ENCODE measurements at places on chromosomes 6 and 20.
A peak's percentile ranks its signal among the peaks of the same experiment; 100 is the strongest.

GRCh38 chr20:25856256-25856884, 159.7 kb upstream of the ZNF337 start:
- no peak for DNase-seq

GRCh38 chr6:36718560-36718959, 20.9 kb downstream of the RAB44 start:
- DNase-seq = no peak

GRCh38 chr20:47957135-47957534, 171.9 kb upstream of the SULF2 start:
- no peak for DNase-seq

GRCh38 chr6:143902827-143903226, 38.6 kb downstream of the ZC2HC1B start:
- no peak for DNase-seq

DNA sequence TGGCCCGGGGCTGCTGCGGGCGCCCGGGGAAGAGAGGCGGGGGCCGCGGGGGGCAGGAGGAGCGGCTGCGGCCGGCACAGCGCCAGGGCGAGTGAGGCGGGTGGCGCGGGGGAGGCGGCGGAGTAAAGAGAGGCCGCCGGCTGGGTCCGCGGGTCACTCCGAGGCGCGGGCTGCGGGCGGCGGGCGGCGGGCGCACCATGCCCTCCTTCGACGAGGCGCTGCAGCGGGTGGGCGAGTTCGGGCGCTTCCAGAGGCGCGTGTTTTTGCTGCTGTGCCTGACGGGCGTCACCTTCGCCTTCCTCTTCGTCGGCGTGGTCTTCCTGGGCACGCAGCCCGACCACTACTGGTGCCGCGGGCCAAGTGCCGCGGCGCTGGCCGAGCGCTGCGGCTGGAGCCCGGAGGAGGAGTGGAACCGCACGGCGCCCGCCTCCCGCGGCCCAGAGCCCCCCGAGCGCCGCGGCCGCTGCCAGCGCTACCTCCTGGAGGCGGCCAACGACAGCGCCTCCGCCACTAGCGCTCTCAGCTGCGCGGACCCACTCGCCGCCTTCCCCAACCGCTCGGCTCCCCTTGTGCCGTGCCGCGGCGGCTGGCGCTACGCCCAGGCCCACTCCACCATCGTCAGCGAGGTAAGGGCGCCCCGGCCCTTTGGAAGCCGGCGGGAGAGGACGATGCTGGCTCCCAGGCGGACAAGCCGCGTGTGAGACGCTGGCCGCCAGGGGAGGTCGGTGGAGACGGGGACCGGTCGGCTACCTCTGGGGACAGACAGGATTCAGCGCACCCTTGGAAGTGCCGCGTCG, at the start of gene SLC22A3:
Gene SLC22A3, plus strand, starts transcription at position 156 of the 797 bp plus-strand sequence. Its CDS starts 42 bp downstream, at position 198.
- peak; percentile 54 for DNase-seq

GRCh38 chr6:37906121-37906520, 86.6 kb downstream of the ZFAND3 start:
- DNase-seq = no peak

GRCh38 chr6:34524499-34524898, 31.6 kb downstream of the SPDEF start:
- no peak for DNase-seq

- no peak for DNase-seq
These were observed 39.2 kb downstream of the ZC3H12D start for GRCh38 chr6:149445573-149445972.

DNA sequence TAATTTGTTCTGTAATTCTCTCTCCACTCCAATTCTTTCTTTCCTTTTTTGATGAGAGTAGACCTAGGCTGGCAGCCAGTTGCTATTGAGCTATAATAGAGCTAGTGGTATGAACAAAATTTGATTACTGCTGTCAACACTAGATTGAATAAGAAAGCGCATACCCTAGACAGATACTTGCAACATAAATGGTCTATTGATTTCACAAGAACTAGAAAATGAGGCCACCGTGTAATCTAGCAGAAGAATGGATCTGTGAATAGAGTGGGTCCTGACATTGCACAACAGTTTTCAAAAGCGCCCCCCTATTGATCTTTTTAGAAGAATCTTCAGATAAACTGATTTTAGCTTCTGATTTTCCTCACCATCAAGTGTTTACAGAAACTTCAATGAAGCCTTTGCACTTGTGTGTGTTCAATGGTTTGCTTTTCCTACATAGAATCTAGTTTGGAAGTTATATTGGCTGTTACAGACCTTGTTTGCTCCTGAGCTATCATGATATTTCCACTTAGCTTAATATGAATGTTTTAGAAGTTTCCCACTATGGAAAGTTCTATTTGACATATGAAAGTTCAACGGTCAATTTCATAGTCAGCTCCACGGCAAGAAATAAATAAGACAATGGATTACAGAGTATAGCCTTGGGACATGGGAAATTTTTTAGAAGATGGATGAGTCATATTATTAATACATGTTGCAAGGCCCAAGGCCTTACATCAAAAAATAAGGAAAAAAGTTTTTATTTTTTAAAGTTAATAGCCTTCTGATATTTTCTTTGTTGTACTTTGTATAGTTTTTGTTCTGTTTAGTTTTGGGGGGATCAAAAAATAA, 55.6 kb downstream of the UTRN start:
- DNase-seq = no peak

GRCh38 chr6:119594907-119595306, 245.3 kb upstream of the MAN1A1 start:
- DNase-seq = no peak

GRCh38 chr6:110746680-110747079, 68.6 kb downstream of the CDK19 start:
- DNase-seq = no peak

GRCh38 chr20:58693226-58694006, 816 bp downstream of the NPEPL1 start:
- DNase-seq = peak; percentile 28

DNA sequence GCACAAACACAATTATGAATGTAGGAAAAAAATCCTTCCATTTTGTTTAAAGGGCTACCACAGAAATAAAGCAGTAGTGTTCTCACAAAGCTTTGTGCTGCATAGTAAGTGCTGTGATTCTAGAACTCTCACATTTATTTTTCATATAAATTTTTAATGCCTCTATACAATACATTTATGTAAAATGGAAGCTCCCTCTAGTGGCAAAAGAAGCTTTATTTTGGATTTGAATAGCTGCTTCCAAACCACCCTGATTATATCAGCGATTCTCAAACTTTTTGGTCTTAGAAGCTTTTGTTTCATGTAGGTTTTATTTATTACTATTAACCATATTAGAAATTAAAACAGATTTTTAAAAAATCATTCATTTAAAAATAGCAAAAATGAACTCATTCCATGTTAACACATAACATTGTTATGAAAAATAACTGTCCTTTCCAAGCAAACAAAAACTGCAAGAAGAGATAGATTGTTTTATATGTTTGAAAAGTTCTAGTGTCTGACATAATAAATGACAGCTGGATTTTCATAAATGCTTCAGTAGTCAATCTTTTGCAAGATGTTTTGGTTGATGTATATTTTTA, 38.4 kb downstream of the HS3ST5 start:
- no peak for DNase-seq

DNA sequence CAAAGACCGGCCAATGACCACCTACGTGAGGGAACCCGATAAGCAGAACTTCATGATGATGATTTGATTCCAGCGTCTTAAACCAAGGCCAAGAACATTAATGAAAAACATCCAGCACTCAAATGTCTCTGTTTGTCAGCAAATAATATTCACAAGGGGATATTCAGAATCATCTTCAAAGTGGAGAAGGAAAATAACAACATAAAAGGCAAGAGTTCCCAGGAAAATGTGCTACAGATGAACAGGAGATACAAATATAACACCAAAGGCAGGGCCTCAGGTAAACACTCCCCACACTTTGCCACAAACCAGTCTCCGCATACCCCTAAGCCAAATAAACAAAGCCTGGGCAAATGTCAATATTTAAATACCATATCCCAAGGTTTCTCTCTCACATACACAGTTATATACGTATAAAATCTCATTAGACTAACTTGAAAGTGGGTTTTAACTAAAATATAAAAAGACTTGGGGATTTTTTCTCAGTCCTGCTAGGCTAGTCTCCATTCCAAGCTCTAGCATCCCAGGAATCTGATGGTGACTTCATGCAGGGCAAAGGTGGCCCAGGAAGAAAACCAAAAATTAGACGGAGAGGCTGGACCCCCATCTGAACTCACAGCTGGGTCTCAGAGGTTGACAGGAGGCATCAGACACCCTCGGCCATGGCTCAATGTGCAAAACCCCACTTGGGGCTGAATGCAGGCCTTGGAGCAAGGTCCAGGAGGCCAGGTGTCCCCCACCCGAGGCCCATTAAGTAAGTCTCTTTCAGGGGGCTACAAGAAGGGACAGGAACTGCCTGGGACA, 32.1 kb downstream of the TRAM2 start:
- DNase-seq = no peak

DNA sequence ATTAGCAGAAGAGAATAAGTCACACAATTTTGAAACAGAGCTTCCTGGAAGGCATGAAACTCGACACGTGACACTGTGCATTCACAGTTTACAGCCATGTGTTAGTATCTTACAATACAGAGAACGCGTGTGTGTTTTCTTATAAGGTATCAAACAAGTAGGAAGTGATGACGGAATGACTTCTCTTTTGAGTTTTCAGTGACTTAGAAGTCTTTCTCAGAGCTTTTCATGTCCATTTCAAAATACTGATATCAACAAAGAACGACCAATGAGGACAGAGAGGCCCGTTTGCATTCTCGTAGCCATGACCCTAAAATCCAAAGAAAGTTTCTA, 36.6 kb upstream of the DUSP22 start:
- no peak for DNase-seq

DNA sequence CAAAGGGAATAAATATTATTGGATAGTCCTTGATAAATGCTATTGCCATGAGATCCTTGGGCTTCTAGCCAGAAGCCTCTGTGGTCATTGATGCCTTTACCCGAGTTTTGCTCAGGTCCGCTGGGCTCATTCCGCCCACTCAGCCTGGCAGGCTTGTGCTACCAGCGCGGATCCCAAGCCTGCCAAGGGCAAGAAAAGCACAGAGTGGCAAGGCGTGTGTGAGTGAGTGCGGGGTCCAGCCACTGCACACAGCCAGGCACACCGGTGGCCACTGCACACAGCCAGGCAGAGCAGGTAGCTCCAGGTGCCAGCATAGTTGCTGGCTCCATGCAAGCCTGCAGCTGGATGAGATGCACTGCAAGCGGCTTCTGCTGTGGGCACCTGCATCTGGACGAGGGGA, 38.7 kb downstream of the STK38 start:
- DNase-seq = no peak

DNA sequence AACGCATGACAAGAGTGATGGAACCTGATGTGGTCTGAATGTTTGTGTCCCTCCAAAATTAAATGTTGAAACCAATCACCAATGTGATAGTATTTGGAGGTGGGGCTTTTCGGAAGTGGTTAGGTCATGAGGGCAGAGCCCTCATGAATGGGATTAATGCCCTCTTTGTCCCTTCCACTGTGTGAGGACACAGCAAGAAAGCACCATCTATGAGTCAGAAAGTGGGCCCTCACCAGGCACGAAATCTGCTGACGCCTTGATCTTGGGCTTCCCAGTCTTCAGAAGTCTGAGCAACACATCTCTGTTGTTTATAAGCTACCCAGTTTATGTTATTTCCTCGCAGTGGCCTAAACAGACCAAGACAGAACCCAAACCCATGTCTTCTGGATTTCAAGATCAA, 244.0 kb upstream of the JAG1 start:
- no peak for DNase-seq

GRCh38 chr20:31713312-31714273, 9.1 kb downstream of the BCL2L1 start:
- peak; percentile 55 for DNase-seq

DNA sequence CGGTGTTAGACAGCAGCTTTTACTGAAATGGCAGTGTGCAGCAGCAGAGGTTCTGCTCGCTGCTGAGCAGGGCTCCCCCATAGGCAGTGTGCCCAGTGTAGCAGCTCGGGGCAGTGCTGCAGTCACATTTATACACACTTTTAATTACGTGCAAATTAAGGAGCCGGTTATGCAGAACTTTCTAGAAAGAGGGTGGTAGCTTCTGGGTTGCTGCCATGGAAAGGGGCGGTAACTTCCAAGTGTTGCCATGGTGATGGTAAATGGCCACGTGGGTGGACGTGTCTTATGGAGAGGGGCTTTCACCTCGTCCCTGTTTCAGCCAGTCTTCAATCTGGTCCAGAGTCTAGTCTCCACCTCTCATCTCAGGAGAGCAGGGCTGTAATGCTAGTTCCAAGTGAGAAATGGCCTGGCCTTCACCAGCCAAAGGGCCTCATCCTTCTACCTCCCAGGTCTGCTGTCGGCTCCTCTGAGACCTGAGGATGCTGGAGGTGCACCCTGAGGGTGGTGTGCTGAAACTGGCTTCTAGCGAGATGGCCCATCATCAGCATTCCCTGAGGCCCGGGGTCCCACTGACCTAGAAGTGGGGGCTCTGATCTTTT, 180.5 kb upstream of the PMEPA1 start:
- no peak for DNase-seq

DNA sequence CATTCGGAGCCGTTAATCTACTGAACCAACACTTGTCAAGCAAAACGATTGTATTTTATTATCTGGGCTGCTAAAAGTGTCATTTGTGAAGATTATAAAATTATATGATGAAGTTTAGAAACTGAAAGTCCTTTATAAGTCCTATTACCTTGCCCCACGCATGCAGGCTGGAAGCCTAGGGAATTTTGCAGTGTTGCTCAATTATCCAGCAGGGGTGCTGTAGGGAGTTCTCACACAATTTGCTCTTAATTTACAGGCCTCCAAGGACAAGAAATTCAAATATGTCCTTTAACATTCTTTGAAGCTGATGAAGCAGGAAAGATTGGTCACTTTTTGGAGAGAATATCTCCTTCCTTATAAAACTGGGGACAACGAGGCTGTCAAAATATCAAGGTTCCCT, 368.9 kb downstream of the LMBRD1 start:
- no peak for DNase-seq

GRCh38 chr6:168137024-168137423, 58.0 kb upstream of the FRMD1 start:
- DNase-seq = no peak

- no peak for DNase-seq
These were observed 20.0 kb upstream of the LBP start for GRCh38 chr20:38326309-38326708.

DNA sequence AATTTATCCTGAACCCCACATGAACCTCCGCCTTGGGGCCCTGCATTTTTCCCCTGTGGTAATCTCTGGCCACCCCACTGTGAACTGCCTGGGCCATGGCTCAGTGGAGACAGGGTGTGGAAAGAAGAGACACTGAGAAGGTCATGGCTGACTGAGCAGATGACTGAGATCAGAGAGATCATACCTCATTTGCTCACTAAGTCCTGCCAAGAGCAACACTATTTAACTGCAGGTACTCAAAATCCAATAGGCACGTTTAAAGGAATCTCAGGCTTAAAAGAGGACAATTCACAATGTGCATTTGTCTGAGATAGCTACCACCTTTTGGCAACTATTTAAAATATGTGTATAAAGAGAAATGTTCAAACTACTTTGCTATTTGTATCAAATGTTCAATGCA, 305.0 kb downstream of the GMDS start:
- DNase-seq = no peak

DNA sequence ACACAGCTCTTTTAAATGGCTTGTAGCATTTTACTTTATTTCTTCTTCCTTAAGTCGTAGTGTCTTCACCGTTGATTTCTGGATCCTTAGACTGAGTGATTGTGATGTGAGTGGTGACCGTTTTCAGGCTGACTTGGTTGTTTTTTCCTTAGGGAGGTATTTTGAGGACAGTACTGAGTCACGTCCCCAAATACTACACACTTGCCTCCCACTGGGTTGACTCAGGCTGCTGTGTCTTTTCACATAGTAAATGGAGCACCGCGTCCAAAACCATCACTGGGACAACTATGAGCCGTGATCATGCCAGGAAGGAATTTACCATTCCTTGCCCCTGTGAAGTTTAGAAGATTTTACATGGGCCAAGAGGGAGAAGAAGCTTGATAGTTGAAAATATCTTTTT, 174.1 kb downstream of the FARS2 start:
- no peak for DNase-seq

All from transverse colon (tissue), 4 donors.